A172 (cell line): ENCODE measurements at places on chromosomes 7 and 10.
A peak's percentile ranks its signal among the peaks of the same experiment; 100 is the strongest.

DNA sequence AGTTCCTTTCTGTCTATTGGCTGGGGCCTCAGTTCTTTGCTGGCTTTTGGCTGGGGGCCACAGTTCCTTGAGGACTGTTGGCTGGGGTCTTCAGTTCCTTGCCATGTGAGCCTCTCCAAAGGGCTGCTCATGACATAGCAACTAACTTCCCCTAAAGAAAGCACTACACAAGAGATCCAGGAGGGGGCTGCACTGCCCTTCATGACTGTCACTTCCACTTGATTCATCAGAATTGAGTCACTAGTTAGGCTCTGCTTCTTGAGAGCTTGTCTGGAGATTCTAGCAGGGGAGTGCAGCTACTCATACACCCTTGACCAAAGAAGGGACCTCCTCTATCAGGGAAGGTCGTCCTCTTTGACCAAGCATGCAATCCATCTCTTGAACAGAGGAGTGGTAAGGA is 38.0 kb upstream of the MKX start:
- DNase-seq = peak; percentile 84

GRCh38 chr10:24257588-24257987 is 48.6 kb downstream of the KIAA1217 start:
- DNase-seq = no peak

DNA sequence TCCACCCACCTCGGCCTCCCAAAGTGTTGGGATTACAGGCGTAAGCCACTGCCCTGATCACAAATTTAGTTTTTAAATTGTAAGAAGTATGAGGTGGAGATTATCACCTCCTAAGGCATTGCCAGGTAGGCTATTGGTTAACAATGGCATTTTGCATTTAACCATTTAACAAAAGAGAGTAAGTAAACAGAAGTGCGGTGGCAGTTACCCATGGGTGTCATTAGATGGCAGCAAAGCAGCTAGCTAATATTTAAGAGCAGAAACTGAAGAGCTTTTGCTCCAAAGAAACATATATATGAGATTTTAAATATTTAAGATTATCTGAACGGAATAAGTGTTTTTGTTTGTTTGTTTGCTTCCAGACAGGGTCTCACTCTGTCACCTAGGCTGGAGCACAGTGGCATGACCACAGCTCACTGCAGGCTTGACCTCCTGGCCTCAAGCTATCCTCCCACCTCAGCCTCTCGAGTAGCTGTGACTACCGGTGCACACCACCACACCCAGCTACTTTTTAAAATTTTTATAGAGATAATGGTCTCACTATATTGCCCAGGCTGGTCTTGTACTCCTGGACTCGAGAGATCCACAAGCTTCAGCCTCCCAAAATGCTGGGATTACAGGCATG is 325.5 kb upstream of the C7orf33 start:
- DNase-seq = peak; percentile 35

DNA sequence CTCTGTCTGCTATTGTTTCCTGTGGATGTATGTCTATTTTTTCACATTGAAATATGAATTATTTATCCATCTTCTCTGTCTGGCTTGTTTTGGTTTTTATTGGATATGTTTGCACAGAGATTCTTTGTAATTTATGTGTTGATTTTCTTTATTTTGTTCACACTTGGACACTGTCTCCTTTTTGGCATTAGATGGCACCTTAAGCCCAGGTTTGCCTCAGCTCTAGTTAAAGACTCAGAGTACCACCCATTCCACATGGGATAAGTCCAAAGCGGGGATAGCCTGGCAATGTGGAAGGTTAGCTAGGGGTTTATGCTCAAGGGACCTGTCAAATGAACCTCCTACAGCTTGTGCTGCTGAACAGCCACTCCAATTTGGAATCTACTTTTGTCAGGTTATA is 14.1 kb downstream of the FEZF1 start:
- DNase-seq = no peak

DNA sequence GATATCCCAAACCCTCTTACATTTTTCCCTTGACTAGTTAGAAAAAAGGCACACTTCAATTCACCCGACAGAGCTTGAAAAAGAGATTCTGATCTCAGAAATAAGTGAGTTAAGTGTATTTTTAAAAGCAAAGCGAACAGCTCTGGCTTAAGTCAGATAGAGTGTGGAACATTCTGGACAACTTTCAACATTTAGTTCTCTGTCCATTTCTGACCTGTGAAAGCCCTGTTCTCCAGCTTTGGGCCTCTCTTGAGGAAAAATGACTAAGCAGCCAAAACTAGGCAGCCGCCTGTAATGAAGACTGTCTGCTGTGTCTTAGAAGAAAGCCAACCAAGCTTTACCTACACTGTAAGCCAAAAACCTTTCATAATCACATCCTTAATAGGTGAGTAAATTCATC is 50.5 kb downstream of the CDK6 start:
- no peak for DNase-seq

GRCh38 chr7:121761399-121761798 is 111.6 kb upstream of the PTPRZ1 start:
- peak; percentile 35 for DNase-seq

DNA sequence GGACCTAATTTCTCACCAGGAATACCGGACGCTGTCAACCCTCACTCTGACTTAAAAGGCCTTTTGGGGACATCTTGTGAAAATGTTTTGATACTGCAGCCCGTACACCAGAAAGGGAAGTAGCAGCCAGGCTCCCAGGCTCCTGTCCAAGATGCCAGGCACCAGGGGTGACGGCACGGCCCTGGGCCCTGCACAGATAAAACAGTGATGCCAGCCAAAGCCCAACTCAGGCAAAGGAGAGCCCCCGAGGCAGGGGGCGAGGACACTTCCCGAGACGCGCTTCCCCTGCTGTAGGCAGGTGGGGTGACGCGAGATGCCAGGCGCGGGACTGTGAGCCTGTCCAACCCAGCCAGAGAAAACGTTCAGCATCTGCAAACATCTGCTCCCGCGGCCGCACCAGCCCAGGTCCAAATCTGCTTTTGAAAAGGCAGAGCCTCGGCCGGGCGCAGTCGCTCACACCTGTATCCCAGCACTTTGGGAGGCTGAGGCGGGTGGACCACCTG is 15.7 kb downstream of the ZFAND2A start:
- no peak for DNase-seq

DNA sequence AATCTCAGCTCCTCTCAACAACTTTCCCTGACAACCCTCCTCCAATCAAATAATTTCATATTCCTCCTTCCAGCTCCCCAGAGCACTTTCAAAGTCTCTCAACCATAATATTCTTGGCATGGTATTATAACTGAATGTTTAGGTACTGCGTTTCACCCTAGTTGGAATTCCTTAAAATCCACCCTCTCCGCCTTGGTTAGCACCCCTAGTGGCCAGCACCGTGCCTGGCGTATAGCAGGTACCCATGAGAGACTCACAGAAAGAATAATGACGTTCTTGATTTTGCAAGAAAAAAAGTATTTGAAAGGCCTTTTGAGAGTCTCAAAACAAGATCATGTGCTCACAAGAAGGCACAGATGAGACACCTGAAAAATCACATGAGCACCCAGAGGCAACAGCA is 50.9 kb downstream of the GLI3 start:
- DNase-seq = no peak

DNA sequence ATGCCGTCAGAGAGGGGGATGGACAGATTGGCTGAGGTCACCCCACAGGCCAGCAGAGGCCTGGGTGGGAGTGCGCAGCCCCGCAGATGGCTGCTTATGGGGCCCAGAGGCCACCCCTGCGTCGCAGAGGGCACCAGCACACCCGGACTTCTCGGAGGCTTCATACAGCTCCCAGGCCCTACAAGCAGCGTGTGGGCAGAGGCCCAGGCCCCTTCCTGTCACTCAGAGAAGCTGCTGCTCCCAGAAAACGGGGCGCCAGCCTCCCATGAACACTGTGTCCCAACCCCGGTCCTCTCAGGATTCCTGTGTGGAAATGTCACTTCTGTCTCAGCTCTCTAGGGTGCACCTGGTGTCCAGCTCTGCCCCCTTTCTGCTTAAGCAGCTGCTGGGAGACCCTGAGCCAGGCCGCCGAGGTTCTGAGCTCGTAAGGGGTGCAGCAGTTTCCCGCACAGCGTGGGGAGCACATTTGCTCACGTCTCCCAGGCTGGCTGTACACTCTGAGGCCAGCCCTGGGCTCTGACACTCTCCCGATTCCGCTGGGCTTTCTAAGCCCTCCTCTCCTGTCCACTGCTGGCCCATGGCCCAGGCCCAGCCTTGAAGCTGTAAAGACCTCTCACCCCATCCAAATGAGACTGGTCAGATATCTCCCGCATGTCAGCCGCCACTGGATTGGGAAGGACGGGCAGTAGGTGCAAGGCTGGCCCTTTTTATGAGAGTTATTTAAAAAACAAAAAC is 6.8 kb downstream of the GPR146 start:
- DNase-seq = no peak

GRCh38 chr7:3754493-3755341 is 453.7 kb downstream of the SDK1 start:
- no peak for DNase-seq

- DNase-seq = peak; percentile 93
Observed at GRCh38 chr10:102604439-102604841, 39.8 kb upstream of the TRIM8 start.

- no peak for DNase-seq
Observed at GRCh38 chr7:99944497-99945070, 15.2 kb upstream of the GJC3 start.

DNA sequence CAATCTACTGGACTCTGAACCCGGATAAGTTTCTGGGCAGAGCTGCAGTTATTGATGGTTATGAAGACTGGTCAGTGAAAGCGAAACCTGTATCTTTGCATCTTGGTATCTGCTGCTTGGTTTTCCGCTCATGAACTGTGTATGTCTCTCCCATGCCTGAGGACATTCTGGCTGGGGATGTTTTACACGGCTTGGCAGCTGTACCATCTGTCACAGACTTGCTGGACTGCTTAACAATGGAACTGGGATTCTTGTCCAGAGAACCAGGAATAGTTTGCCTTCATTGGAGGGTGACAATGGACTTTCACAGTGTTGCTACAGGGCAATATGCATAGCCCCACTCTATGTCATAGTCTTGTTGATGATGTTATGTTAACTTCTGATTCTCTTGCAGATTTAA is 119.9 kb upstream of the TMEM106B start:
- DNase-seq = no peak

DNA sequence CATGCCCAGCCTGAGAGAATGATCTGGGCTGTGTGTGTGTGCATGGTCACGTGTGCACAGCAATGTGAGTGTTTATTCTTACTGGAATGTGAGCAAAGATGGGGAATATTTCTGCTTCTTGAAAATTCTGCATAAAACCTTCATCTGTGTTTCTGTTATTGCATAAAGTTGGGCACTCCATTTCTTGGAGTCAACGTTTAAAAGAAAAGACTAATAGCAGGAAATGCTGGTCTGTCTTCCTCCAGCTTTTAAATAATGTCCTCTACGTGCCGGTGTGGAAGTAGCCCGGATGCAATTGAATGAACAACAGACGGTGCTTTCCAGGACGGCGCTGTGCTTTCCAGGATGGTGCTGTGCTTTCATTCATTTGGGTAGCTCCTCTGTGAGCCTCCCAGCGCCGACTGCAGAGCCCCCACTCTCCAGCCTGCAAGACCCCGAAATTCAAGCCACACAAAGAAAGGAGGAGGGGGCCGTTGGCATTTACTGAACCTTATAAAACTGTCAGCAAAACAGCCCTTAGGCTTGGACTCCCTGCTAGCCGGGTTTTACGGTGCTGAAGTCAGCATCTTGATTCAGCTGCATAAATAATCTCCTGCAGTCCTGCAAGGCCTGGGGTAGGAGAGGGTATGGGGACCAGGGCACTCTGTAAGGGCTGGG is 158.2 kb upstream of the PRKCQ start:
- DNase-seq = peak; percentile 60

DNA sequence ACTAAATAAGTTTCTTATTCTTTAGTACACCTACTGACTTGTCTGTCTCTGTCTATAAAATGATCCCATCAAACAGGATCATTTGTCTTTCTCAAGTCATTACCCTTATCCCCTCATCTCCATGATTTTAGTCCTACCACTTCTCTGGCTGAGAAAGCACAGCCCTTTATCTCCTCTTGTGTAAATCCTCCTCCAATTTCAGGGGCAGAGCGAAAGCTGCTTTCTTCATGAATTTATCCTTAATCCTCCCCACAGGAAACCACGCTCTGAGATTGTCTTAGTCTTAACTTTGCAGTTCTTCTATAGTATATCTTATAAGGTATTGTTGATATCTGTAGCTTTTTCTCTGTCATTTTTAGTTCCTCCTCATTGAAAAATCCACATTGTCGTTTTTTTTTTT is 239.7 kb upstream of the PLXDC2 start:
- DNase-seq = no peak

DNA sequence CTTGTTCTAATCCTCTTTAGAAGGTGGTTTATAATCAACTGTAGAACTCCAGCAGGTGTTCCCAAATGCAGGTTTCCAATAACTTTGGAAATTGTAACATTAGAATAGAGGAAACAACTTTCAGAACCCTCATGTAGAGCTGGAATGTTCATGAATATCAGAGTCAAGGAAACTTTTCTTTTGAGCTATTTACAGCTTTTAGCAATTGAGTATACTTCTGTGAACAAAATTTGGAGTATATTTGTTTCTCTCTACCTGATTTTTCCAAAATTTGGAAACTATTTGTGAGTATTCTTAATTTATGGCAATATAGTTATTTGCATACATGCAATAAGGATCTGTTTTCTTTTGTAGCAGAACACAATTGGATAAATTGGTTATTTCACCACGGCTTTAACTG is 2.8 kb upstream of the CFAP43 start:
- DNase-seq = no peak

DNA sequence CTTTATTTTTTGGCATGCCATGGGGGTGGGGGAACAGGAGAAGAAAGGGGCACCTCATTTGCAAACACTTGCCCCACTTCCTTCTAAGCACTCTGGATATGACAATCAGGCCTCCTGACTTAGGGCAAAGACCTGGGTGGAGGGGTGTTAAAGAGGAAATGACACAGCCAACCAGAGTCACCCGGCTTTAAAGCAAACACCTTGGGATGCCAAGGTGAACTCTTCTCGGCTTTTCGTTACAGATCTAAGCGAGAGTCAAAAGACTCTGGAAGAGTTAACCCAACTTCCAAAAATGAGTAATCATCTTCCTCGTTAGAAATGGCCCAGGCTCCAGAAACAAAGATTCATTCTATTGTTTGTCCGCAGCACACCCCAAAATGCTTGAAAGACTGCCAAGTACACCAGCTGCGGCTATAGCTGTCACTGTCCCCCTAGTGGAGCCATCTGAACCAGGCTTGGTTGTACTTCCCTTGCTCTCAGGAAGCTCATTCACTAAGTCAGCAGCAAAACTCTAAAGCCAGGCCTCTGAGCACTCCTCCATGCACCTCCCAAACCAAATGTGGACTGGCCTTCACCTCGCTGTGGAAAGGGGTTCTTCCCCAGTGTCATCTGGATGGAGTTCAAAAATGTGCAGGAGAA is 24.8 kb downstream of the FAM53B start:
- peak; percentile 71 for DNase-seq

GRCh38 chr7:37336259-37336658 is 112.4 kb downstream of the ELMO1 start:
- no peak for DNase-seq

DNA sequence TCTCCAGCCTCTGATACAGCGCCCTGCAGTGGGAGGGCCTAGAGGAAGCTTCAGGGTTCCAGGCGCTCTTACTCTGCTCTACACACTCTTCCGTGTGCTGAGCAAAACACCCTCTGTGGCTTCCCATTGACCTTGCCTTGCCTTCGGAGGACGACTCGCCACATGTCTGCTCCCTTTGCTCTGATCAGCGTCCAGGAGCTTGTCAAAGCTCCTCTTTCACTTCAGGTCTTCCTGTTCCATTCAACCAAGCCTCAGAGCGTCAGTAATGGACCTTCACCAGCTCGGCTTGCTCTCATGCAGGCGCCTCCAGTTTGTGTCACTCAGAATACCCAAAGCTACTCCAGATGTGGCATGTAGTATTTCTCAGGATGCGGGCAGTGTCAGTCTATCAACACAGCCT is 173.9 kb downstream of the ARID5B start:
- no peak for DNase-seq

GRCh38 chr10:133134411-133135115 is 25.5 kb upstream of the KNDC1 start:
- no peak for DNase-seq
